Uterus (tissue), 4 donors: ENCODE measurements at places on chromosomes 1 and 21.
A peak's percentile ranks its signal among the peaks of the same experiment; 100 is the strongest.

GRCh38 chr1:154745286-154745731 lies 124.8 kb downstream of the KCNN3 start:
- no peak overlapping the region for H3K4me3 ChIP-seq
- H3K36me3 ChIP-seq, result no peaks in the 10 kb centered on the region
- no peak overlapping the region for H3K27ac ChIP-seq
- H3K4me1 ChIP-seq, result peaks cover 11% of the 10 kb centered on the region
- peak; percentile 81 for DNase-seq

GRCh38 chr1:232655746-232656085 lies 25.8 kb upstream of the SIPA1L2 start:
- no peaks in the 10 kb centered on the region for H3K4me1 ChIP-seq
- no peaks in the 10 kb centered on the region for H3K36me3 ChIP-seq
- no peaks in the 10 kb centered on the region for H3K27me3 ChIP-seq
- H3K27ac ChIP-seq, result no peak overlapping the region

DNA sequence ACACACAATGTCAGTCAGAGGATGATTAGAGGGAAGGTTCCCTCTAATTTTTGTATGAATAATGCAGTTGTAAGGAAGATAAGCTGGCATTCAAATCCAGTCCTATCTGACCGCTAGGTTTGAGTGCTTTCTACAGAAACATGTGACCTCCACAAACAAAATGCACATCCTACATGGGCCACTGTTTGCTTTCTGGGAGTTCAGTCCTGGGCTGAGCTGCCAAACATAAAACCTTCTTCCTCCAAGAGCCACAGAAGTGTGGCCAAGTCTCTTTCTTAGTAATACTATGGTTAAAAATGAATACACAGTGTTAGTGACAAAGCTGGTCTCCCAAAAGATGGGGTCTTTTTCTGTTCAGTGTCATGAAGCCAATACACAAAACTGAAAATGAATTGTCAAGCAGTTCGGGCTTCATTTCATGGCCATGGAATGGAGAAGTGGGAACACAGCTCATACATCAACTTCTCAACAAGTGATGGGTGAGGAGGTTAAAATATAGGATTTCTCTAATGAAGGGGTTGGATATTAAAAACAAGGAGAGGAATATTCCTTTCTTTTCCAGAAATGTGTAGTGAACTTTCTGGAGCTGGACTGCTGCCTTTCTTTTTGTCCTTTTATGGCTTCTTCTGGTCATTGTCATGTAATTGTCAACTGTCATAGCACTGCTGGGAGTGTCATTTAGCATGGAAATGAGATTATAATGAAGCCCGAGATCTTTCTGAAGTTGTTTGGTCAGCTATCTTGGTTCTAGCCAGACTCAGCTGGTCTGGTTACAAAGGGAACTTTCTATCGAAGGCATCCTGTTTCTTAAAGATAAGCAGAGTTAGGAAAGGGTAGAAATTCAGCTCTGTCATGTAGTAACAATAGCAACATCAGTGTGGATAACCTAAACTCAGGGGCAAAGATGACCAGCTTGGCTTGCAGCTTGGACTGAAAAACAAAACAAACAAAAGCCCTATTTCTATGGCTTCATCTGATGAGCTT lies 135.1 kb downstream of the CHD1L start:
- DNase-seq, result no peak
- H3K36me3 ChIP-seq, result no peaks in the 10 kb centered on the region
- no peaks in the 10 kb centered on the region for H3K4me1 ChIP-seq
- no peak overlapping the region for H3K27ac ChIP-seq
- H3K27me3 ChIP-seq, result no peaks in the 10 kb centered on the region

GRCh38 chr1:39204441-39205081 lies at the start of gene MACF1:
MACF1 (plus strand) TSS chr1:39204695; CDS start chr1:39205023, 328 bp downstream.
- DNase-seq, result peak; percentile 90
- no peaks in the 10 kb centered on the region for H3K36me3 ChIP-seq
- peak within 1 kb of the TSS; percentile 94 for H3K27ac ChIP-seq
- H3K27me3 ChIP-seq, result no peaks in the 10 kb centered on the region
- no peaks in the 10 kb centered on the region for H3K4me1 ChIP-seq

DNA sequence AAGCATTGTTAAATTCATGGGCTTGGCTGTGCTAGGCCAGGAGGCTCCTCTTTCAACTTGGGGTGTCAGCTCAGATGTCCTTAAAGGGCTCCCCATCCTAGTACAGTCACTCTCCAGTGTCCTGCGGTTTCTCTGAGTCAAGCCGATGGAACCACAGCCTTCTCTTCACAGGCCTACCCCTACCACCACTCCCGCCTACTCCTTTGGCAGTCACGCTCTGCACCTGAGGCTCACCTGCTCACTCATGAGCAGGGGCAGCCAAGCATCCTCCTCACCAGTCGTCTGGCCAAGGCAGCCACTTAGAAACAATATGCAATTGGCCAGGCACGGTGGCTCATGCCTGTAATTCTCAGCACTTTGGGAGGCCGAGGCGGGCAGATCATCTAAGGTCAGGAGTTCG lies 3.6 kb downstream of the ACOT7 start:
- H3K27me3 ChIP-seq, result no peaks in the 10 kb centered on the region
- DNase-seq, result no peak
- peaks cover 11% of the 10 kb centered on the region for H3K4me1 ChIP-seq
- no peak overlapping the region for H3K4me3 ChIP-seq

GRCh38 chr1:155323729-155324036 lies 3.0 kb downstream of the RUSC1 start:
- DNase-seq, result peak; percentile 93
- H3K36me3 ChIP-seq, result no peaks in the 10 kb centered on the region
- H3K4me3 ChIP-seq, result peak overlapping the region; percentile 72
- H3K27me3 ChIP-seq, result no peaks in the 10 kb centered on the region
- peak overlapping the region; percentile 97 for H3K27ac ChIP-seq

DNA sequence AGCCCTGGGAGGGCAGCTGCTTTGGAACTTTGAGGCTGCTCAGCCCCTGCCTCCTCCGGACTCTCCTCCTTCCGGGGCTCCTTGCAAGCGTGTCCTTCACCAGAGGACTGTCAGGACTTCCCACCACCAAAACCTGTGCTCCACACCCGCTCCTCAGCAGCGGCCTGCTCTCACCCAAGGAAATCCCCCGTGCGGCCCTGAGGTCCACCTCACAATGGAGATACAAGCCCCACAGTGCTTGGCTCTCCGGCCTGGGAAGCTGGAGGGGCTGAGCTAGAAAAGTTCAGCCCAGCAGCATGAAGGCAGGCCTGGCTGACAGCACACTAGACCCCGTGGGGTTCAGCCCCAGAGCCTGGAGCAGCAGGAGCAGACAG lies 33.6 kb downstream of the PGBD5 start:
- H3K27me3 ChIP-seq, result no peaks in the 10 kb centered on the region
- no peak overlapping the region for H3K4me3 ChIP-seq
- DNase-seq, result no peak
- no peak overlapping the region for H3K27ac ChIP-seq
- no peaks in the 10 kb centered on the region for H3K36me3 ChIP-seq
- no peaks in the 10 kb centered on the region for H3K4me1 ChIP-seq

DNA sequence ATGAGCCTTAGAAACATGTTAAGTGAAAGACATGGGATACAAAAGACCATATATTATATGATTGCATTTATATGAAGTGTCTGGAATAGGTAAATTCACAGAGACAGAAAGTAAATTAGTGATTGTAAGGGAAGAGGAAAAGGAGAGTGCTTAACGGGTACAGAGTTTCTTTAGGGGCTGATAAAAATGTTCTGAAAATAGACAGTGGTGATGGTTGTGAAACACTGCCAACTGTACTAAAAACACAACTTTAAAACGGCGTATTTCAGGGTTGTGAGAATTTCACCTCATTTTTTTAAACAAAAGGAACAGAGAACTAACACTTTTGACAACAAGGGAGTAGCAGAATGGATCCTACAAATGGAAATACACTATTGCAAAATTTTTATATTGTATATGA lies 13.4 kb downstream of the COP1 start:
- H3K36me3 ChIP-seq, result no peaks in the 10 kb centered on the region
- H3K27me3 ChIP-seq, result no peaks in the 10 kb centered on the region
- no peak overlapping the region for H3K27ac ChIP-seq
- no peaks in the 10 kb centered on the region for H3K4me1 ChIP-seq
- no peak overlapping the region for H3K4me3 ChIP-seq

- no peak for DNase-seq
- no peak overlapping the region for H3K27ac ChIP-seq
- no peaks in the 10 kb centered on the region for H3K27me3 ChIP-seq
- H3K36me3 ChIP-seq, result no peaks in the 10 kb centered on the region
- no peaks in the 10 kb centered on the region for H3K4me1 ChIP-seq
These were observed 48.5 kb downstream of the AKNAD1 start for GRCh38 chr1:108808438-108808837.

GRCh38 chr21:42426876-42427480 lies 23.3 kb downstream of the UBASH3A start:
- H3K27me3 ChIP-seq, result no peaks in the 10 kb centered on the region
- H3K27ac ChIP-seq, result no peak overlapping the region

GRCh38 chr21:42665026-42665425 lies 11.6 kb downstream of the PDE9A start:
- no peaks in the 10 kb centered on the region for H3K36me3 ChIP-seq
- DNase-seq, result no peak
- H3K4me1 ChIP-seq, result peaks cover 5% of the 10 kb centered on the region
- H3K27me3 ChIP-seq, result no peaks in the 10 kb centered on the region
- H3K27ac ChIP-seq, result no peak overlapping the region

- H3K27ac ChIP-seq, result no peak overlapping the region
- H3K36me3 ChIP-seq, result no peaks in the 10 kb centered on the region
- no peak for DNase-seq
- H3K27me3 ChIP-seq, result no peaks in the 10 kb centered on the region
- no peak overlapping the region for H3K4me3 ChIP-seq
These were observed 24.8 kb downstream of the DHX9 start for GRCh38 chr1:182863940-182864339.

- H3K4me3 ChIP-seq, result no peak overlapping the region
- no peaks in the 10 kb centered on the region for H3K4me1 ChIP-seq
- DNase-seq, result no peak
These were observed 71.4 kb upstream of the PAPPA2 start for GRCh38 chr1:176391621-176392020.

GRCh38 chr1:203148127-203148526 lies 20.6 kb downstream of the ADORA1 start:
- DNase-seq, result no peak
- no peak overlapping the region for H3K4me3 ChIP-seq
- H3K27me3 ChIP-seq, result no peaks in the 10 kb centered on the region

DNA sequence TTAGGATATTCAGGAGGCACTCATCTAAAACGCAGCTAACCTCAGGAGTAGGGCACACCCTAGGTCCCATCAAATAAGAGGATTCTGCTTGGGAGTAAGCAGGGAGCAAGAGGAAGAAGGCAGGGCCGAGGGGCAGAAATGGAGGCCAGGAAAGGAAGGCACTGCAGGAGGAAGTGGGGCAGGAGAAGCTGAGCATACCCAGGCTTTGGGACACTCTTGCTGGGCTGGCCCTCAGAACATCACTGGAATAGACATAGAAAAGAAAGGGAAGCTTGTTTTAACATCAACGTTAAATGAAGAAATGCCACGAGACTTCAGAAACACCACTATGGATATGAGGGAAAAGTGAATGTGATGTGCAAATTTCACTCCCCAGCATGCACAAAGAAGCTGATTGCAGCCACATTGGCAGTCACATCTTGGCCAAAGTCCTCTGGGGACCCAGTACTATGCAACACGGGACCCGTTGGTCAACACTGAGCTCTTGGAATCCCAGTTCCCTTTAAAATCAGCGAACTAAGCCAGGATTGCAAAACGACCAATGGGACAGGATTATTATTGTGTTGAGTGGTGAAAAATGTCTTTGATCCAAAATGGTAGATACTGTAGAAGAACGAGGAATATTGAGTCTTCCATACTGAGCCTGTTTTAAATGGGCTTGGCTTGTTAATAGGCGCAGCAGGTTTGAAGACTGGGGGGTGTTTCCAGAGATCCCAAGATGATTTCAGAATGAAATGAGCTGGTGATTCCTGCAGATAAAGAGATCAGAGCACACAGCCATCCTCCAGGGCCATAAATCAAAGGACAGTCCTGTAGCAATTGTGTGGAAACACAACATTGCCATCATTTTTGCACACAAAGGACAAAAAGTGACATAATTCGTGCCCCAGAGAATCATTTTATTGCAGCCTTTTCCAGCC lies 152.4 kb downstream of the TOMM20 start:
- H3K4me3 ChIP-seq, result no peak overlapping the region
- no peaks in the 10 kb centered on the region for H3K36me3 ChIP-seq
- no peak overlapping the region for H3K27ac ChIP-seq
- DNase-seq, result no peak
- peaks cover 21% of the 10 kb centered on the region for H3K4me1 ChIP-seq
- no peaks in the 10 kb centered on the region for H3K27me3 ChIP-seq

DNA sequence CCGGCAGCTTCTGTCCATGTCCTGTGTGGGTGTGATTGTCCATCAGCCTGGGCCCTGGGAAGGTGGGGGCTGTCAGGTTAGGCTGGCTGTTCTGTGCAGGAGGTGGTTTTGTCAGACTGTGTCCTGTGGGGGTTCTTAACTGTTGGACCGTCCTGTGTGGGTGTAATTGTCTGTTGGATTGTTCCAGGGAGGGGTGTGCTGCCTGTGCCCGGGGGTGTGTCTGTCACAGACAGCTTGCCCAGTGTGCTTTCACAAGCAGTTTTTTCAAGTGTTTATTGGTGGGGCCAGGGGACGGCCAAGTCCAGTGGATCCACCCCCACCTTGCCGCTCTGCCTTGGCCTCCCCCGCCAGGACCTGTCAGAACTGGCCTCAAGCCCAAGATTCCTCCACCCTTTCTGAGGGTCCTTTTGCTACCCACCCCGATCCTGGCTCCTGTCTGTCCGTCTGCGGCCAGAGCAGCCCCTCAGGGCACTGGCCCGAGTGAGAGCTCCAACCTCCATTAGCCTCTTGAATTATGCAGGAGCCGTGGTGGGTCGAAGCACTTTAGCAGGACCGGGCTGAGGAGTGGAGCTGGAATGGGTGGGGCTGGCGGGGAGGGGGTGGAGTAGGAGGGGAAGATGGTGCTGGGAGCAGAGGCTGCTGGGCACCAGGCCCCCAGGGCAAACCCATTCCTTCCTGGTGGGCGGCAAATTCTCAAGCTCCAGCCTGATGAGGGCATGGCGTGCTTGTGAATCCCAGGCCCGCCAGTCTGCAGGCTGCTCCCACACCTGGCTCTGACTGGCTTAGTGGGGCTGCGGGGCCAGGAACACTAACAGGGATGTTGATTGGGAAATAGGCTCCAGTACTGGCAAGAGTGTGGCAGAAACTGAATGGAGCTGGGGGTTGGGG lies 47.2 kb downstream of the PTPRF start:
- no peaks in the 10 kb centered on the region for H3K4me1 ChIP-seq
- no peaks in the 10 kb centered on the region for H3K27me3 ChIP-seq
- no peak for DNase-seq
- H3K36me3 ChIP-seq, result no peaks in the 10 kb centered on the region

DNA sequence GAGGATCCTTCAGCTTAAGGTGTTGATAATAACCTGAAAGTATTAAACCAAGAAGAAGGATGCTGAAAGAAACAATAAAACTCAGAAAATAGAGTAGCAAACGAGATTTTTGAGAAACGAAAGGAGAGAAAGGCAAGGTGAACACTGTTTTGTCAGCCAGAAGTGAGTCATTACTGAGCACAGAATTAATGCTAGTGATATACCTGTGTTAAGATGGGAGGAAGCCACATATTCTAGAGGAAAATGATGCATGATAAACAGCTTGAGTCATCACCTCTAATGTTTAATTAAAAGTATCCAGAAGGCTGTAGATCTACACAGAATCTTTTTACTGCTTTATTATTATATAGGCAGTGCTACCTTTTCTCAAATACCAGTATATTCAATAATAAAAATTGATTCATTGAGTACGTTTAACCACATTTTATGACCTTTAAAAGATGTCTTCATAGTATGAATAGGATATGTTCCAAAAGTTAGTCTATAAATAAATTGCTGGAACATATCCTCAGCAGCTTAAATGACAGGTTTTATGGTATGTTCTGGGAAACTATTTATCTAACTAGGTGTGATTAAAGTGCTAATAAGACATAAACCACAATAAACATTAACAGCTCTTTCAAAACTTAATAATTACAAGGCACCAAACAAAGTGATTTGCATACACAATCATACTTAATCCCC lies 10.3 kb downstream of the SH3GLB1 start:
- no peaks in the 10 kb centered on the region for H3K36me3 ChIP-seq
- no peak overlapping the region for H3K27ac ChIP-seq
- H3K4me3 ChIP-seq, result no peak overlapping the region
- H3K4me1 ChIP-seq, result peaks cover 4% of the 10 kb centered on the region
- no peak for DNase-seq
